Omental fat pad (tissue), 4 donors: ENCODE measurements at places on chromosomes 16 and 17.

DNA sequence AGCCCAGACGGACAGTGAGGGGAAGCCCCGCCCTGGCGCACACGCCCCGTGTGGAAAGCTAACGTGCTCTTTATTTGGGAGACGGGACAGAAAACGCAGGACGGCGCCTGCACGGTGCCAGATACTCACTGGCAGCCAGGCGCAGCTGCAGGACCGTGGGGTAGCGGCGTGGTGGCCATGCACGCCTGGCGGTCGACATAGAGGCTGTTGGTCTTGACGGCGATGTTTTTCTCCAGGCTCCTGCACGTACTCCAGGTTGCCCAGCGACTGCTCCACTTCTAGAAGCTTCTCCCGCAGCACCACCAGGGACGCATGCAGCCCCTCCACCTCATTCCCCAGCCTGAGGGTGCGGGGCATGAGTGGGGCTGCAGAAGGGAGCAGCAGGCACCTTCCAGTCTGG lies 5.1 kb upstream of the C1QTNF8 start:
- no peak for DNase-seq

- no peak for DNase-seq
Observed at GRCh38 chr16:86968866-86969265, 348.3 kb downstream of the C16orf95 start.

DNA sequence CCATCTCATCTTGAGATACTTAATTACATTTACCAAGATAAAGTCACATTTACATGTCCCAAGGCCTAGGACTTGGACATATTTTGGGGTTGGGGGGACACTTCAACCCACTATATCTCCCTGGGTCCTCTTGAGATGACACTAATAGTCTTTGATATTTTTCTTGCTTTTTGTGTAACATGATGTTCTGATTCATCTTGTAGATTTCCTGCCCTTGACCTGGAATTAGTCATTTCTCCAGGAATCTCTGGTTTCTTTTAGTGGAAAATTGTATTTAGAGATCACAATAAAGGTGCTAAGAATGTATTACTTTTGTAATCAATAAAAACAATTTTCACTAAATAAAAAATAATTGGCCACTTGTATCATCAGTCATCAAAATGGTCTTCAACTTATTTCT lies 157.3 kb downstream of the VPS53 start:
- no peak for DNase-seq

DNA sequence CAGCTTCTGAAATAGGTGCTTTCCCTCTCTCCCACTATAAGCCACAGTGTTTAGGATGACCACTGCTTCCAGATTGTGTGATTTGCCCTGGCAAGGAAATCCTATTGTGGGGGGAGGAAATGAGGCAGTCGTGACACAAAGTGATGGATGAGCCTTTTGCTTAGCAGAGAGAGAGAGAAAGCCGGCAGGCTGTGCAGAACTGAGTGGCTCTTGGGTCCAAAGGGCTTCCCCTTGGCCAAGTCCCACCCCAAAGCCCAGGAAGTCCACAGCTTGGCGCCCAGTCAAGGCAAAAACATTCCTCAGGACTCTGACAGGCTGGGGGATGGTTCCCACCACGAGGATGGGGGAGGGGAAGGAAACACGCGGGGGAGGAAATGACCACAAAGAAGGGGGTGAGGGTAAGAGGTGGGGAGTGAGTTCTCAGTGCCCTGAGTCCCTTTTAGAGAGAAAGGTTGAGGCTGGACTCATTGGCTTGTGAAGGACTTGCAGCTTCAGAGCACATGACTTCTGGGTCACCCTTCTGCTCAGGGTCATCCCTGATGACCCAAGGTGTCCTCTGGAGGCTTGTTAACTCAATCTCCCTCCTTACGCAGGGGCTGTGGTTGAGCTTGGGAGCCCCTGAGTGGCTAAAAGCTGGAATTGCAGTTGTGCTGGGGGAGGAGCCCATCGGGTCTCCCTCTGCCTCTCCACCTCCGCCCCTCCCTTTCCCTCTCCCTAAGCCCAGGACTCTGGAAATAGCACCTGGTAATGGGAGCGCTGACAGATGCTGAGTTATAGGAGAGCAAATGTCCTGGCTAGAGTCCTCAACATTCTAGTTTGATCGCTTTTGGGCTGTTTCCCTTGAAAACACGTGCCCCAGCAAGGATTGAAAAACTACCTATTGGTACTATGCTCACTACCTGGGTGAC lies 10.3 kb upstream of the MSL1 start:
- DNase-seq = peak; percentile 73

GRCh38 chr17:57987581-57988300 lies at the start of gene VEZF1:
Gene VEZF1 (minus strand): TSS chr17:57988254. CDS start chr17:57988111, 143 bp downstream.
- DNase-seq = no peak

- no peak for DNase-seq
Observed at GRCh38 chr17:2965621-2966595, 97.5 kb downstream of the OR1D5 start.

- no peak for DNase-seq
Observed at GRCh38 chr17:4523946-4524345, 25.3 kb downstream of the SPNS2 start.

DNA sequence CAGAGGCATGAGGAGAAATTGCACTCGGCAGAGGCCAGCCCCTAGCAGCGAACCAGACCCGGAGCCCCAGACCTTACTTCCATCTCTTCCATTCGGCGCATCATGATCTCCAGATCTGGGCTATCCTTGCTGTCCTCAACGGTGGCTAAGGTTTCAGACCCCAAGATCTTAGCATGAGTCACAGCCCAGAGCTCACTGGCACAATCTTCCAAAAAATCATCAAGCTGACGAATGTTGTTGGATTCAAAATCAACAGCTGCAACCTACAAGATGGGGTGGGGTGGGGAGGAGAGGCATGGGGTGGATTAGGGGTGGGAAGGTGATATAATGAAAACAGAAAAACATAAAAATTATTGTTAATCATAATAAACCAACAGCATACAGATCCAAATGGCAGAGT lies 39.7 kb upstream of the PITPNM3 start:
- DNase-seq = no peak
